Activated CD4-positive, CD25-positive, alpha-beta regulatory T cell (primary cell): ENCODE measurements at places on chromosomes 16 and 17.

- DNase-seq, result no peak
Measured at GRCh38 chr17:58373923-58374322, 21.9 kb upstream of the SUPT4H1 start.

DNA sequence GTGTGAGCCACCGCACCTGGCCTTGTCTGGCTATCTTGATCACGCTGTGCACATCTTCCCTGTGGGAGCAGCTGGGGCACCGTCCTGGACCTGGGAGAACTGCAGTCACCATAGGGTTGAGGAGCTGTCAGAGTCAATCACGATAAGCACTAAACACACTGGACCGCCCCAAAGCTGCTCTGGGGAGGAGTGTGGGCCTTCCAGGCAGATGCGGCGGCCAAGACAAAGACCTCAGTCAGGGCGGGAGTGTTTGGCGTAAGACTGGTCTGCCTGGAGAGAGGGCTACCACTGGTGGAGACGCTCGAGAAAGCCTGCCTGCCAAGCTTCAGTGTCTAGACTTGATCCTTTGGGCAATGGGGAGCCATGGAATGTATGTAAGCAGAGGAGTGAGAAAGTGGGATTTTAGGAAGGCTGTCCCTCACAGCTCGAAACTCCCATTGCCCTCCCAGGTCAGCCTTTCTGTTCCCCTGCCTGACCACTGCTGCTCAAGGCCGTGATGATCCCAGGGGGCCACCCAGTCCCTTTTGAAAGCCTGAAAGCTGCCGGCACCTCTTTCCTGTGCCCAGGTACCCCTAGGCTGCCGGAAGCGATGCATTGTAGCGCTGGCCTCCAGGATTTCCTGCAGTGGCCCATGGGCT lies 29.3 kb upstream of the CIBAR2 start:
- no peak for DNase-seq

GRCh38 chr17:50064253-50065001 lies 8.5 kb downstream of the ITGA3 start:
- DNase-seq, result no peak

- no peak for DNase-seq
Measured at GRCh38 chr16:70665806-70666735, 19.7 kb downstream of the IL34 start.

DNA sequence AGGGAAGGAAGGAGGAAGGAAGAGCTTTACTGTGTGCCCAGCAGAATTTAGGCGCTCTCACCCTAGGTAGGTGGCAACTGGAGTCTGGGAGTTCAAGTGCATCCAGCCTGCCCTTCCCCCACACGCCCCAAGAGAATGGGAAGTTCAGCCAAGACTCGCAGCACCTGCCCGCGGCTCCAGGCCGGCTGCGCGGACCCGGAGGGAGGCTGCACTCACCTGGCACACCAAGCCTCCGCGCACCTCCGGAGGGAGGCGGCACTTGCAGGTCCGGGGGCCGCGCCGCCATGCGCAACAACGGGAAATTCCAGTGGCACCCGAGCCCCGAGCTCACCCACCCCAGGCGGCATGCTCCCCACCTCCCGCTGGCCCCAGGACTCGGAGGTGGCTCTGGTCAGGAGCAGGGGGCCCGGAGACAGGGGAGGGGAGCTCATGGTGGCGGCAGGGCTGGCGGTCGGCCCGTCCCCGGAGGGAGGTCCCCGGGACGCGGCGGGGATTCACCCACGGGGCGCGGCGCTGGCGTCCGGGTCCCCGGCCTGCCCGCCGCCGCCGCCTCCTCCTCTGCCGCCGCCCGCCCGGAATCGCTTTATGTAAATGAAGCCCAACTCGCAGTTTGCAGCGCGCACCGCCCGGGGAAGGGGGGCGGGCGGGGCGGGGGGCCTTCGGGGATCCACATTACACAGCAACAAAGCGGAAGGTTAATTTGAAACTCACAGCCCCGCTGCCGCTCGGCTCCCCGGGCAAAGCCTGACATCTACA lies at the start of gene ZFHX3:
Gene ZFHX3 (minus strand): TSS at position 593 of the 756 bp plus-strand sequence. CDS start 87,983 bp downstream, outside the sequence.
- DNase-seq, result no peak

DNA sequence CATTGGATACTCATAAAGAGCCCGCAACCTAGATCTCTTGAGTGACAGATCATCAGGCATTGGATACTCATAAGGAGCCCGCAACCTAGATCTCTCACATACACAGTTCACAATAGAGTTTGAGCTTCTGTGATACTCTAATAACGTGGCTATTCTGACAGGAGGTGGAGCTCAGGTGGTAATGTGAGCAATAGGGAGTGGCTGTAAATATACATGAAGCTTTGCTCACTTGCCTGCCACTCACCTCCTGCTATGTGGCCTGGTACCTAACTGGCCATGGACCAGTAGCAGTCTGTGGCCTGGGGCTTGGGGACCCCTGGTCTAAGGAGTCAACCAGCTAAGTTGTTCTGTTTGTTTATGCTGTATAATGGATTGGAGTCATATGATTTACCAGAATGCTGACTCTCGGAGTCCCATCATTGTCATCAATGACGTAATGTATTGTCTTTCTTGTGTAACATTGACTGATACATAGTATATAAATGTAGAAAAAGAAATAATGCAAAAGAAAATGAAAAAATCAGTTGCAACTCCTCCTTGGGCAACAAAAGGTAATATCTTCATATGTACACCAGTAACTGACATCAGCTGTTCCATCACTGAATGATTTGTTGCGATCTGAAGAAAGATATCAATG lies 17.5 kb downstream of the ABCA9 start:
- DNase-seq, result no peak

DNA sequence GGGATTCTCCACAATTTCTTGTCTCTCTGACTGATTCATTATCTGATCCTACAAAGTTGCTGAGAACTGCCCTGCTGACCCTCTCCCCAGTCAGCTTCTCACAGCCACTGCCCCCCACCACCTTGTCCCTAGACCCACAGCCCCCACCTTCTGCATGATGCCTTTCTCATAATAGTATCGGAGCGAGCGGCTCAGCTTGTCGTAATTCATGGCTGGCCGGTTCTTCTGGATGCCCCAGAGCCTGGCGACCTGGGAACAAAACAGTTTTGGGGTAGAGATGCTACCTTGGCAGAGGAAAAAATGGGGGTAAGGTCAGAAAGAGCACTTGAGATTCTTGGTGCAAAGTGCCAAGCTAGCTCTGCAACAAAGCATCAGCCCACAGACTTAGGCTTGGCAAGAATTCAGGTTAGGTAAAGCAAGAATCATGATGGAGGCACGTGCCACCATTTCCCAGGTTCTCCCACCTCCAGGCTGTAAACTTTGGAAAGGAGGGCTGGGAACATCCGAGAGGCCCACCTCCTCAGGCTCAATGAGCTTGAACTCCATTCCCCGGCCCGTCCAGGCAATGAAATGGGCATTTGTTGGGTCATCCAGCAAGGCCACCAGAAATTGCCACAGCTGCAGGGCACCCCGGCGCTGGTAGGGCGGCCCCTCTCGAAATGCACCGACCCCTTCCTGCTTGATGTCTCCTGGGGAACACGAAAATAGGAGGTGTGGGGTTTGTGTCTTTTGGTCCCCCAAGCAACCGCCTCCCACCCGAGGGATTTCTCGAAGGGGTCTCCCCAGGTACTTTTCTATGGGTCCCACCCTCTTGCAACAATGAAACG lies 16.9 kb downstream of the ETV4 start:
- no peak for DNase-seq

DNA sequence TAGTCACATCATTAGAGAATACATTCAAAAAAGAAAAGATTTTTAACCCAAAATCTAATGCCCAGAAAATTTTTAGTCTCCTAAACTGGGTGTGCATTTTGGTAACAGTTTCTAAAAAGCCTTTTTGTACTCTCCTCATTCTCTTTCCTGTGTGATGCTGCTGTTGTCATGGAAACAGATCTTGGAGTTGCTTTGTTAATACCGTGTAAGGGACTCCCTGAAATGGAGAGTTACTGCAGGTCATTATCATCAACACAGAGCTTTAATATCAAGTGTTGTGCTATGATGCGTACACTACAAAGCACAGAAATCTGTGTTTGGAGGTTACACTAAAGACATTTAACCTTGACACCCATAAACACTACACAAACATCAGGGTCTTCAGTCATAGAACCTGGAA lies 216.3 kb downstream of the PRKCA start:
- DNase-seq, result no peak

GRCh38 chr16:14251419-14251818 lies 180.3 kb downstream of the MRTFB start:
- no peak for DNase-seq

- DNase-seq, result no peak
Measured at GRCh38 chr17:66904760-66905624, 59.5 kb upstream of the CACNG4 start.

GRCh38 chr17:2151358-2152033 lies 96.6 kb downstream of the HIC1 start:
- no peak for DNase-seq

GRCh38 chr17:27481327-27481726 lies 25.1 kb downstream of the KSR1 start:
- DNase-seq, result peak; percentile 17

DNA sequence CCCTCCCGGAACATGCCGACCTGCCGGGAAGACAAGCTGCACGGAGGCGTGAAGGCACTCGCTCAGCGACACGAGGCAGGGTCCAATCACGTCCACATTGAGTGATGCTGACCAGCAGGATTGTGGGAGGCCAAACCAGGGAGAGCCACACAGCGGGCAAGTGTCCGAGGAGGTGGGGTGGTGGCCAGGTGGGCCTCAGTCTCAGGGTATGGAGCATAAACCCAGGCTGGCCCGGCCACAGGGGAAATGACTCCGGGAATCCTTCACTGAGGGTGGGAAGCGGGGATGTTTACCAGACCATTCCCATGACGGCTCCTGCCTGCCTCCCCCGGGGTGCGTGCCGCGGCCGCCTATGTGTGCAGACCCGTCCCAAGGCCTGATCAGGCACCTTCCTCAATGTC lies 62.5 kb downstream of the RPH3AL start:
- no peak for DNase-seq

GRCh38 chr16:78034530-78034929 lies 12.2 kb downstream of the CLEC3A start:
- DNase-seq, result no peak

- no peak for DNase-seq
Measured at GRCh38 chr16:24624102-24624501, 84.7 kb downstream of the RBBP6 start.

- no peak for DNase-seq
Measured at GRCh38 chr17:21288571-21289017, 4.1 kb downstream of the MAP2K3 start.

- DNase-seq, result no peak
Measured at GRCh38 chr17:43757171-43757660, 1.4 kb downstream of the SOST start.

DNA sequence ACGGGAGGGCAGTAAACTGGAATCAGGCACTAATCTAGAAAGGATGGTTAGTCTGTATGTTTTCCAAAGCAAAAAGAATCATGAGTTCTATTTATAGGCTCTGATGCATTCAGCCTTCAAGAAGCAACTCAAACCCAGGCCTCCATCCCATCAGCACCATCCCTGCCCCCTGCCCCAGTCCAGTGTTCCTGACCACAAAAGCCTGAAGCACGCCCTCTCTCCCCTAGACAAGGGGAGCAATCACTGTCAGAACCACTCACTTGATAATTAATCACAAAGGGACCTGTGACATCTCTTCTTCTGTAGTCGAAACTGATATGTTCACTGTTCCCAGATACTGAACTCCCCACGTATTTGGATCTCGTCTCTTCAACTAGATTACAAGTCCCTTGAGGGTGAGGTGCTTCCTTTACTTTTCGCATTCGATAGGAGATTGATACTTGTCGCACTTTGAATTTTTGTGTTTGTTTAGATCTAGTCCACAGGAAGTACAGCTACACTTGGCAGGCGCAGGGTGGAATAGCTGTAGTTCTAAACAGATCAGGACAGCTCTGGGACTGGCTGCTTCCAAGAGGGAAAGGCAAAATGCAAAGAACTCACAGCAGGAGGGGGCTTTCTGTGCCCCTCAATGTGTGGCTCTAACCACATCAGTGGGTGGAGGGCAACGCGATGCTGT lies 36.4 kb upstream of the CCDC182 start:
- no peak for DNase-seq

- DNase-seq, result no peak
Measured at GRCh38 chr16:59886021-59886420, 1151.9 kb upstream of the GOT2 start.

- no peak for DNase-seq
Measured at GRCh38 chr17:69405096-69405495, 9.4 kb upstream of the MAP2K6 start.

DNA sequence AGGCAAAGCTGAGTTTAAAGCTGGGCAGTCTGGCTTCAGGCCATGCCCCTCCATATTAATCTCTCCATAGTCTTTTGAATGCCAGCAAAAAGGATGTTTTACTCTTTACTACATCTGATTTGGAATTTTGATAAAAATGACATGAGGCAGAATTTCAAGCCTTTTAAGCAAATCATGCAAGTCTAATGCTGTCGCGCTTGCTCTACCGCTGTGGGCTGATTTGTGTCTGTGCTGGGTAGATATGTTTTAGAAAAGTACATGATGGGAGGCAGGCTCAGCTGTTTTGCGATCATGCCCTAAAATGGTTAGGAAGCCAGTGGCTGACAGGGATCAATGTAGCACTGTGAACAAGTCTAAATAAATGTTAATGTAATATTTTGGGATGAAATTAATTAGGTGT lies 311.9 kb downstream of the CA10 start:
- DNase-seq, result no peak

GRCh38 chr17:79737046-79737921 lies 6.5 kb downstream of the ENPP7 start:
- DNase-seq, result no peak

DNA sequence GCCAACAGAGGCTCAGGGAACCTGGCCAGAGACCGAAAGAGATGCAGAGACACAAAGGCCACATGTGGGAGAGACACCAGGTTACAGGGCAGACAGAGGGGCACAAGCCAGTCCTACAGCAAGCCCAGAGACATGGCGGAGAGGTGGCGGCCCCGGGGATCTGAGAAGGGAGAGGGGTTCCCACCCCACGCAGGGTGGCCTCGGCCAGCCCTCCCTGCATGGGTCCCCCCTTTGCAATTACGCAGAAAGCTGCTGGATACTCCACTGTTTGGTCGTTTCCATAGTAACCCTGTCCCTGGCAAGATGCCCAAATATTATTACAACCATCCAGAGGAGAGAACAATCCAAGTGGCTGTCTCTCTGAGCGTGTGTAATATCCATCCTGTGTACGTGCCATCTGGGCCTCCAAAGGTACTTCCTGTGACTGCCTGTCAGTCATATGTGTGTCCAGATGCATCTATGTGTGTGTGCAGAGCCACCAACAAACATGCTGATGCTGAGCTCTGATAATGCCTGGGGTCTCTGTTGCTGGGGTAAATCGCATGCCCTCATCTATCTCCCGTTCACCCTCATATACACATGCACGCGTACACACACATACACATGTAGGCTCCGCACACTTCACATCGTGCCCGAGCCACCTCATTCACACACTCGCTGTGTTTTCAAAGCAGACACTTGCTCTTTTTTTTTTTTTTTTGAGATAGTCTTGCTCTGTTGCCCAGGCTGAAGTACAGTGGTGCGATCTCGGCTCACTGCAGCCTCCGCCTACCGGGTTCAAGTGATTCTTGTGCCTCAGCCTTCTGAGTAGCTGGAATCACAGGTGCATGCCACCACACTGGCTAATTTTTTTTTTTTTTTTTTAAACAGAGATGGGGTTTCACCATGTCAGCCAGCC lies 5.5 kb downstream of the PCGF2 start:
- DNase-seq, result no peak
